NCI-H446 (cell line): ENCODE measurements at places on chromosomes 2 and 18.
A peak's percentile ranks its signal among the peaks of the same experiment; 100 is the strongest.

DNA sequence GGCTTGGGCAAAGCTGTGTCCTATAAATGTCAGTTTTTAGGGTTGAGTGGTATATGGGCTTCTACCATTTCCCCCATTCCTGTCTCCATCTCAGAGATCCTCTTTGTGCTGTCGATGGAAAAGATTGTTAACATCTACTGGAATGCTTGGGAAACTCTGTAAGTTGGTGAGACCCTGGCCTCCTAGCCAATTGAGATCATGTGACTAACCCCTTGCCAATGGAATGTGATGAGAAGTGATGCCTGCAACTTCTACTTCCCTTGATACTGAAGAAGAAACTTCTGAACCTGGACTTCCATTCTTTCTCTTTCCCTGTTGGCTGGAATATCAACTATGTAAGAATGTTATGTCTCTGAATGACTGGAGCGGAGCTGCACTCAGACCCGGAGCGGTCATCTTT lies 14.5 kb downstream of the SLC39A10 start:
- no peak for DNase-seq

- DNase-seq: no peak
Measured at GRCh38 chr2:209570194-209570593, 146.3 kb downstream of the MAP2 start.

DNA sequence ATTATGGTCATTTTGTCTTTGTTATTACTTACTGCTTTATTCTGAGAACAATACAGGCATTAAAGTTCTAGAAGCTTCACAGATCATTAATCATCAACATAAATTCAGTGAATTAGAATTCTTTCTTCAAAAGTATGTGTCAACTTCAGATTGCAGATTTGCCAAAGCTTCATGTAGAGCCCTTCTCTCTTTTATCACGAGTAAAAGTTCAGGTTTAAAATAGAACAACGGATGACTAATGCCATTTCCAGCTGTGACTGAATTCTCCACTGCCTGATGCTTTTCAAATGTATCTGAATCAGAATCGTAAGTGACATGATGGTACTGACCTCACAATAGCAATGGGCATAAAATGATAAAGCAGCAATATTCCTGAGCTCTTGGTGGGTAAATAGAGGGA lies 116.0 kb downstream of the ABCA12 start:
- no peak for DNase-seq

GRCh38 chr18:74876630-74877243 lies 279.1 kb downstream of the ZNF407 start:
- DNase-seq: no peak

DNA sequence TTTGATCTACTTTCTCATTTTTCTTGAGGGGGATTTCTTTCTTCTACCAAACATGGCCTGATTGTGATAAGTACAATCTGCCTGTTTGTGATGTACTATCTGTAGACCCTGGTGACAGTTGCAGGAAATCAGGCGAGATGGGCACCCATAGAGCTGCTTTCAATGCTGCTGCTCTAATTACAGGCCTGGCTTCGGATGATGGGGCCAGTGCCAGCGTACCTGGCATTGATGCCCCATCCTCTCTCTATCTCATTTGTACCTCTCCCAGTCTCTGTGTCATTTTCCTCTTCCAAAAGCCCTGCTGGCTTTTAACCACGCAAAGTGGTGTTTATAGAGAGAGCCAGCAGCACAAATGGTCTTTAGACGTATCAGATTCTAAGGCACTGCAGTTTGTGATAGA lies 69.9 kb downstream of the KCTD18 start:
- no peak for DNase-seq

DNA sequence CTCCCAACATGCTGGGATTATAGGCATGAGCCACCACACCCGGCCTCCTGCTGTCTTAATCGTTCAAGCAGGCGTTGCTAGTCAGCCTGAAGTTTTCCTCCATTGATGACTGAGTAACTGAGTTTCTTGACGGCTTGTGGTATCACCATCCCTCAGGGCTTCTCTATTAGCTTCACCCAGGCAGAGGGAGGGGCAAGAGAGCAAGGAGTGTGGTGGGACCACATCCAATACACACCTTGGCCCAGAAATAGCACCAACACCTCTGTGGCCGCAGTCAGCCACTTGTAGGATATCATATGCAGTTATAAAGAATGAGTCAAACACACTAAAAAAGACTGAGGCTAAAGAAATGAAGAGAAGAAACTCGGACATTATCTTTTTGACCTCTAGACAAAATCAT lies 1009.4 kb upstream of the CELF4 start:
- no peak for DNase-seq

- DNase-seq: peak; percentile 58
Measured at GRCh38 chr2:172710584-172711047, 25.0 kb upstream of the RAPGEF4 start.

DNA sequence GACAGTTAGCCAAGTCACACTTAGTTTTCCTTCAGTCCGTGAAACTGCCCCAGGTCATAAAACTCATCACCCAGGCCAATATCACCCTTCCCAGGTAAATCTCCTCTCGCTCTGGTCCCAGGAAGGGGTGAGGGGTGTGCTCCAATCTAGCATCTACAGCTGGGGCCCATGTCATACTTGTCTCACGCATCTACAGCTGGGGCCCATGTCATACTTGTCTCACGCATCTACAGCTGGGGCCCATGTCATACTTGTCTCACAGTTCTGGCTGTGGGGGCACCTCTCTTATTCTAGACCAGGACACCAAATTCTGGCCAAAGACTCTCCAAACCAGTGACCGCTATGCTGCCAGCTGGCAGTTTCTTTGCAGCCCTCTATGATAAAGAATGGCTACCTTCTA lies 123.3 kb upstream of the DLGAP1 start:
- DNase-seq: no peak

DNA sequence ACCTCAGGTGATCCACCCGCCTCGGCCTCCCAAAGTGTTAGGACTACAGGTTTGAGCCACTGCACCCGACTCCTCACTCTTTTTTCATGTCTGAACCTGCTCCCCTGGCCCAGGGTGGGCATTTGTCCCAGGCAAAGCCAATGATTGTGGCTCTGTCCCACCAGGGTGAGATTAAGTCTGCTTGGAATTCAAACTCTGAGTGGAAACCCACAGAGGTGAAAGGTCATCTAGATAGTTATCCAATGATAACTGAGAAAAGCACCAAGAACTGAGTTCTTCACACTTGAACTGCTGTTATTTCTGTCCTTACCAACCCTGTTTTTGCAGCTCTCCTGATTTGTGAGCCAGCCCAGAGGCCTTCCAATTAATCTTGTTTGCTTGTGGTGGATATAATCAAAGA lies 62.4 kb upstream of the ACVR1 start:
- no peak for DNase-seq

GRCh38 chr2:149169656-149170055 lies 131.2 kb downstream of the LYPD6B start:
- no peak for DNase-seq

GRCh38 chr18:60050821-60051220 lies 151.0 kb downstream of the PMAIP1 start:
- DNase-seq: no peak

DNA sequence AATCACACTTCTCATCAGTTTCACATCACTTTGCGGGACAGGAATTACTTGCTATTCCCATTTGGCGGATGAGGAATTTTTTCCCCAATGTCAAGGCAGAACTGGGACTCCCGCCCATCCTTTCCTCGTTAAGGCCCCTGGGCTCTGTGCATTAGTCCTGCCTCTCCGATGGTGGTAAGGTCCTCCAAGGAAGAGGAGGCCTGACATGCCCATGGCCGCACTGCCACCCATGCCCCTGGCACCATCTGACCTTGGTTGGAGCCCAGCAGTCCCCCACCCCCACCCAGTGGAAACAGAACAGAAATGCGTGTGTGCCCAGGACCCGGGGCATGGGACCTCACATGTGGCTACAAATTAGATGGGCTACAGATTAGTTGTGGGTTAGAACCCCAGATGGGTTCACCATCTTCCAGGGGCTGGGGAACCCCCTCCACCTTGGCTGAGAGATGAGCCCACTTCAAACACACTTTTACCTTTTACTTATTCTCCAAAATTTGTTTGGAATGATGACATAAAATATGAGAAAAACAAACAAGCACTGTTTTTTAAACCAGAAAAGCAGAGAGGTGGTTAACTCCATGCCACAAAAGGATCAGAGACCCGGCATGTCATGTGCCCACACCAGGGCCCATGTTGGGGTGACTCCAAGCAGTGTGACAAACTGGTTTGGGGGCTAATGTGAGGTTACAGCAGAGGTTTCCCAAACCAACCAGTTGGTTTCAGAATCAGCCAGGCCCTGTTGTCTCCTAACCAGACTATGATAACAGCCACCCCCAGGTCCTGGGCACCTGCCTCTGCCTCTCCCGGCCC lies 11.0 kb upstream of the DUSP2 start:
- no peak for DNase-seq

GRCh38 chr2:74515981-74516633 lies 1.9 kb downstream of the TLX2 start:
- DNase-seq: no peak

DNA sequence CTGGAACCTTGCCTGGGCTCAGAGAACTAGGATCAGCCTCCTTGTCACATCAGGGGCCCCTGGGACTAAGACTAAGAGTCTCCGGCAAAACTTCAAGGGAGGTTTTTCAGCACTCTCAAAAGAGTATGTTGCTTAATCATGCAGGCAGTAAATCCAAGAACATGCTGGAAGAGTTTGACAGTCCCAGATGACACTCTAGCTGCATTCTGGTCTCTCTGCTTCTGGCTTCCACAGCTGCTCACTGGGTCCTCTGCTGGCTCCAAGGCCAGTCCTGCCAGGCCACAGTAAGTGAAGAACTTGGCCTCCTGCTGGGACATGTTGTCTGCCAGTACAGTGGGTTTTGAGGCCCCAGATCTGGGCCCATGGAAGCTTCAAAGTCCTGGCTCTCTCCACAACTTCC lies 45.2 kb upstream of the IL1RL1 start:
- DNase-seq: no peak

DNA sequence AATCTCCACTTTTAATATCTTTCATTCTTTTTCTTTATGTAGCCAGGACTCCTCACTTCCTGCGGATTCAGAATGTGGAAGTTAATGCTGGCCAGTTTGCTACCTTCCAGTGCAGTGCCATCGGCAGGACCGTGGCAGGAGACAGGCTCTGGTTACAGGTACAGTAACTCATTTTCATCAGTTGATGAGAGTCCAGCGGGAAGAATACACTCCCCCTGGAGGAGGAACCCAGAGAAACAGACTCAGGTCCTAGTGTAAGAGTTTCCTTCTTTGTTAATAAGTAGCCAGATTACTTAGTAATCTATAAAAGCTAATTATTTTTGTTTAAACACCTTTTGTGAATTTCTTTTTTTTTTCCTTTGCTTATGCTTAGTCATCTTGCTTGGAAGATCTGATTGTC lies 359.4 kb downstream of the PTPRM start:
- DNase-seq: no peak

DNA sequence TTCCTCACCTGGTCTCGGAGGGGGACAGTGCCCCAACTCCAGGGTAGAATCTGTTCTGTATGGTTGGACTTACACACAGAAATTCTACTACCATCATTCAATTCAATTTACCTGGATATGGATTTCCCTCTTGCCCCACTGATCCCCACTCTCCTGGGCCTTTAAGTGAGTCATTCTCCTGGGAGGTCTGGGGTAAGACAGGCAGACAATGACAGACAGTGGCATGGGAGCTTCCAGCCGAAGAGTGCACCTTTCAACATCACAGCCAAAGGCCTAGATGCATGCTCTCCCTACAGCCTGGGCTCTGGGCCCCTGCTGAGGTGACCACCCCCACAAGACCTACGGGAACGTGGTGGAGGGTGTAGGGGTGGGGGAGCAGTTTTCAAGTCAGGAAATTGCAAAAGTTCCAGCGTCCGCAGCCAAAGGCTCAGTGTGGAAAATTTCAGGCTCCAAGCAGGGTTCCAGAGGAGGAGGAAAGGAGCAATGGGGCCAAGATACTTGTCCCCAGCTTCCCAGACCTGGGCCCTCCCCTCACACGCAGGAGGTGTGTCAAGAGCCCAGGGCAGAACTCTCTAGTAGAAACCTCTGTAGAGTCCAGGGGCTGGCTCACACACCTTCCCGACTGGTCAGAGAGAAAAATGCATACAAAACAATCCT lies 296.4 kb downstream of the CYP26B1 start:
- no peak for DNase-seq

GRCh38 chr2:45855374-45855773 lies 203.9 kb downstream of the PRKCE start:
- no peak for DNase-seq

- no peak for DNase-seq
Measured at GRCh38 chr18:47619771-47620448, 310.5 kb downstream of the SMAD2 start.

GRCh38 chr2:138124521-138124920 lies 160.2 kb downstream of the HNMT start:
- DNase-seq: no peak
